ENCODE measurements at places on chromosomes 6 and 20.
A peak's percentile ranks its signal among the peaks of the same experiment; 100 is the strongest.

- DNase-seq = peak; percentile 47
Measured at GRCh38 chr6:19463250-19463649, 373.9 kb upstream of the ID4 start.

- DNase-seq = no peak
Measured at GRCh38 chr6:44481760-44482159, 94.3 kb downstream of the CDC5L start.

DNA sequence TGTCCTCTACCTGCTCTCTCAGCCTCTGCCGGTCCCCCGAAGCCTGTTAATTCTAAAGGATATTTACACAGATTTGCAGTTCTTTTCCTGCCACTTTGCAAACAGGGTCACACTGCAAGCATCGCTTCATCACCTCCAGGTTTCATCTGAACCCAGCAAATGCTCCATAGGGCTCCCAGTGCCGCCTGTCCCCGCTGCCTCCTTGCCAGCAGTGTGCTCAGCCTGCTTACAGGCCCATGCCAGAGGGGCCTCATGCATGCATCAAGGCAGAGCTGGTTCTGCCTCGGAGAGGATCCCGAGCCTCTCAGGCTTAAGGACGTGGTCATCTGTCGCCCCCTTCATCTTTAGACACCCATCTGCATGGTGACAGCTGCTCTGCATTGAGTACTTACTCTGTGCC, 10.5 kb downstream of the SIRPA start:
- DNase-seq = no peak

- peak; percentile 23 for DNase-seq
Measured at GRCh38 chr20:44001667-44002596, 87.3 kb downstream of the TOX2 start.

DNA sequence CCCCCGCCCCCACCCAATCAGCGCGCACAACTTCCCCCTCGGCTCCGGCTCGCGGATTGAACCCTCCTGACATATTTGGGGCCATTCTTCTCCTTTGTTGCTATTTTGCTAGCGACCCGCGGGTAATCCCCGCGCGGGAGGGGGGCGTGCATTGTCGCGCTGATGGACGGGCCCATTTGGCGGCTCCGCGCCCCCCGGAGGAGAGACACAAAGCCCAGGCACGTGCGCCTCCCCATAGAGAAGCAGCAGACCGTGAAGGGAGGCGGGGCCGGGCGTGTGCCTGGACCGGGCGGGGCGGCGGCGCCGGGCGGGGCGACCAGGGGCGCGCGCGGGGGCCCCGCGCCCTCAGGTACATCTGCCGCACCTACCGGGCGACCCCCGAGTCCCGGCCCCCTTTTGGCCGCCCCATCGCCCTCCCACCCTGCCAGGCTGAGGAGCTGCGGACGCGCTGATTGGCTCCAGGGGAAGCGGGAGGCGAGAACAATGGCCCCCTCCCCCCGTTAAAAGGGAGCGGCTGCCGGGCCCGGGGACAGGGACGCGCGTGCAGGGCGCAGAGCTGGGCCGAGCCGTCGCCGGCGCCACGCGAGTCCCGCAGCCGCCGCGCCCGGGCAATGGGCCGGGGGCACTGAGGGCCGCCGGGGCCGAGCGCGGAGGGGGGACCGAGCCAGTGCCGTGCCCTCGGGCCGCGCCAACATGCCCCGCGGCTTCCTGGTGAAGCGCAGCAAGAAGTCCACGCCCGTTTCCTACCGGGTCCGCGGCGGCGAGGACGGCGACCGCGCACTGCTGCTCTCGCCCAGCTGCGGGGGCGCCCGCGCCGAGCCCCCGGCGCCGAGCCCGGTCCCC, at the start of gene INSM1:
Gene INSM1 (plus strand): TSS at position 530 of the 843 bp plus-strand sequence. CDS start 164 bp downstream, at position 694.
- DNase-seq = peak; percentile 99

DNA sequence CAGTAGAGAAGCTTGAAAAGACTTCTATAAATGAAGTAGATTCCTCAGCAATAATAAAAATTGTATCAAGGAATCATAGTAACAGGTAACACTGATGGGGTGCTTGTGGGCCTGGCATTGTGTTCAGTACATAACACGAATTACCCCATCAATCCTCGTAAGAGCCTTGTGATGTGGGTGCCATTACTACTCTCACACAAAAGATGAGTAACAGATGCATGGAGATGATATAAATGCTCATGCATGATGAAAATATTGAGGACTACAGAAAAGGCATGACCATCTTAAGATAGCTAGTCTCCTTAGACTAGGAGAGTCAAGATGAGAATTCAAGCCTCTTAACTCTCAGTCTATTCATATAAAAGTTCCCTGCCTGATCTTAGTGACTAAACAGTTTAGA, 158.1 kb downstream of the KIF6 start:
- no peak for DNase-seq

DNA sequence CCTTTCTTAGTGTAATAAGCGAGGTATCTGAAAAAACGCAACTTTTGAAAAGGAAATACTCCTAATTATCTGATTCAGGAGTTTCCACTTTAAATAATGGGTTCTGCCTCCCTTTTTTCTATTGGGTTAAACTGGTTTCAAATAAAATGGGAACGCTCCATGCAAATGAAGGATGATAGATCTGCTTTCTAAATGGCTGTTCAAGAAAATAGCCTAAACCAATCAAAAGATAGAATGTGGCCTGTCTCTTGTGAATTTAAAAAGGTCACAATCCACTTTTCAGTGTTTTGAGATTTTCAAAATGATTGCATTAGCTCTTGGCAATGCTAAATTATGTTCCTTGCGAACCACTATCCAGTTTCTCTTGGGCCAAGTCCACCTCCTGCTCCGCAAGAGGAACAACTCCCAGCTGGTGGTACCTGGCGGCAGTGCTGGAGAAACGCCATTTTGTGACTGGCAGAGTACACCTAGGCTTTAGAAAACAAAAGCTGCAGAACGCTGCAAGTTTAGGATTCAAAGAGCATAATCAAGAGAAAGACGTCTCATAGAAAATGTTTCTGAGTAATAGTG, 56.7 kb downstream of the TRIM38 start:
- peak; percentile 72 for DNase-seq

DNA sequence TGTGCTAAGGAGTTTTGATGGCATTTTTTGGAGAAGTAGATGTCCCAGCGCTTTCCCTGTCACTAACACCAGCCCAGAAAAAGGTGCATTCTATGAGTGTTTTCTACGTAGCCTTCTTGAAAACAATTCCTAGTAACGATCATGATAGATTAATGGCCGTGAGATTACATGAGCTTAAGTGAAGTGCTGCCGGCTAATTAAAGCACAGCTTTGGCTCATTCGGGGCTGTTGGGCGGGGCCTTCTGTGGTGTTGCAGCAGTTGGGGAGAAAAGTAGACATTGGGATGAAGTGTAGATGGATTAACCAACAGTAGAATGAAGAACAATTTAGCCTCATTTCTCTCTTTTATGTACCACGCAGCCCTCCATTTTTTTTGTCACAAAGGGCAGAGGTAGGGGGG, 20.8 kb upstream of the TRAF3IP2 start:
- no peak for DNase-seq

- peak; percentile 90 for DNase-seq
Measured at GRCh38 chr6:44221291-44221960, 2.0 kb upstream of the SLC29A1 start.

- DNase-seq = no peak
Measured at GRCh38 chr6:18400831-18401446, 13.8 kb downstream of the RNF144B start.

DNA sequence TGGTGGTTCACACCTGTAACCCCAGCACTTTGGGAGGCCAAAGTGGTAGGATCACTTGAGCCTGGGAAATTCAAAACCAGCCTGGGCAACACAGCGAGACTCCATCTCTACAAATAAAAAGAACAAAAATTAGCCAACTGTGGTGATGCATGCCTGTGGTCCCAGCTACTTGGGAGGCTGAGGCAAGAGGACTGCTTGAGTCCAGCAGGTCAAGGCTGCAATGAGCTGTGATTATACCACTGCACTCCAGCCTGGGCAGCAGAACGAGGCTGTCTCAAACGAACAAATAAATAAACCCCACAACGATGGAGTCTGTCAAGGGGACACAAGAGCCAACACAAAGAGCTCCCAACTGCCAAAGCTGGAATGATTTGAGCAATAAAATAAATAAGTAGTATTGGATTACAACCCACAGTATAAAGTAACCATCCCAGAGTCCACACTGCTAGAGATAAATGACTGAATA, 13.5 kb downstream of the ZMYND8 start:
- DNase-seq = peak; percentile 84

GRCh38 chr20:47818996-47819609, 33.8 kb upstream of the SULF2 start:
- DNase-seq = no peak

DNA sequence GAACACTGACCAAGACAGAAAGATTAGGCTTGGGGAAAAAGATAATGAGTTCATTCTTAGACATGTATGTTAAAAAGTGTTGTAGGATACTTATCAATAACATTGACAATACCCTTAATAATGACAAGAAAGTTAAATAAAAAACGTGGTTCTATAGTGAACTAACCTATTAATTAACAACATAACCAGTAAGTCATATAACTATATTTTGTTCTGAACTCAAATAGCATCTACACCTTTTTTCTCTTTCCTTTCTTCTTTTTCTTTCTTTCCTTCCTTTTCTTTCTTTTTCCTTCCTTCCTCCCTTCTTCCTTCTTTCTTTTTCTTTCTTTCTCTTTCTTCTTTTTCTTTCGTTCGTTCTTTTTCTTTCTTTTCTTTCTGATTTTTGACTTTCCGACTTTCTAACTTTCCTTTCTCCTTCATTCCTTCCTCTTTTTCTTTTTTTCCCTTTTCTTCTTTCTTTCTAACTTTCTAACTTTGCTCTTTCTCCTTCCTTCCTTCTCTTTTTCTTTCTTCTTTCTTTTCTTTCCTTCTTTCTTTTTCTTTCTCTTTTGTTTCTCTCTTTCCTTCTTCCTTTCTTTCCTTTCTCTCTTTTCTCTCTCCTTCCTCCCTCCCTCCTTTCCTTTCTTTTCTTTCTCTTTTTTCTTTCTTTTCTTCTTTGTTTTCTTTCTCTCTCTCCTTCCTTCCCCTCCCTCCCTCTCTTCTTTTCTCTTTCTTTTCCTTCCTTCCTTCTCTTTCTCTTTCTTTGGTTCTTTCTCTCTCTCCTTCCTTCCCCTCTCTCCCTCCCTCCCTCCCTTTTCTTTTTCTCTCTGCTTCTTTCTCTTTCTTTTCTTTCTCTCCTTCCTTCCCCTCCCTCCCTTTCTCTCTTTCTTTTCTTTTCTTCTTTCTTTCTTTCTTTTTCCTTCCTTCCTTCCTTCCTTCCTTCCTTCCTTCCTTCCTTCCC, 24.6 kb downstream of the PRSS35 start:
- DNase-seq = no peak

- no peak for DNase-seq
Measured at GRCh38 chr6:14652536-14652935, 535.0 kb downstream of the CD83 start.

DNA sequence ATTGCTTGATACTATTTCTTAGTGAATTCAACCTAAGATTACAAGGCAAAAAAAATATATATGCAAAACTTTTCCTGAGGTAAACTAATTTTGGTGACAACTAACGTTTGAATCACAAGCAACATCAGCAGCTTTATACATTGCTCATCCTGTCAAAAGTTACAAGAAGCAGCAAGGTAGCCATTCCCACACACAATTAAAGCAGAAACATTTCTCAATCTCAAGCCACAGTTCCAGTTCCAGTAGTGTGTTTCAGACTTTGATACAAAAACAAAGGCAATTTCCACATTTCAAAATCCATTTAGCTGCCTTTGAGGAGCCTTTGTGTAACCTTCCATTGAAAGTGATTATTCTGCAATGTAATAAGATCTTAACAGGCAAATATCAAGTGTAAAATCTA, 191.0 kb downstream of the WDR27 start:
- DNase-seq = no peak

DNA sequence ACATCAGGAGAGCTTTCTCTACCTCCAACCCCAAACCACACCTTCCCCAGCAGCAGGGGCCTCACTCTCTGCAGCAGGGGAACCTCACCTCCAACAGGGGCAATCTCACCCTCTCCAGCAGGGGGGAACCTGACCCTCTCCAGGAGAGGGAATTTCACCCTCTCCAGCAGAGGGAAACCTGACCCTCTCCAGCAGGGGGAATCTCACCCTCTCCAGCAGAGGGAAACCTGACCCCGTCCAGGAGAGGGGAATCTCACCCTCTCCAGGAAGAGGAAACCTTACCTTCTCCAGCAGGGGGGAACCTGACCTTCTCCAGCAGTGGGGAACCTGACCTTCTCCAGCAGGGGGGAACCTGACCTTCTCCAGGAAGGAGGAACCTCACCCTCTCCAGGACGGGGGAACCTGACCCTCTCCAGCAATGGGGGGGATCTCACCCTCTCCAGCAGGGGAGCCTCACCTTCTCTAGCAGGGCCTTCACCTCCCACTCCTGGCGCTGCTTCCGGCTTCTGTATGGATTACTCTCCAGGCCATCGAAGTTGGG, 3.1 kb downstream of the B3GALT4 start:
- DNase-seq = peak; percentile 83

- no peak for DNase-seq
Measured at GRCh38 chr20:60950561-60950960, 301.5 kb upstream of the CDH4 start.

- no peak for DNase-seq
Measured at GRCh38 chr6:168605964-168606363, 165.0 kb downstream of the SMOC2 start.

GRCh38 chr6:167477688-167478087, 152.8 kb downstream of the TTLL2 start:
- no peak for DNase-seq

DNA sequence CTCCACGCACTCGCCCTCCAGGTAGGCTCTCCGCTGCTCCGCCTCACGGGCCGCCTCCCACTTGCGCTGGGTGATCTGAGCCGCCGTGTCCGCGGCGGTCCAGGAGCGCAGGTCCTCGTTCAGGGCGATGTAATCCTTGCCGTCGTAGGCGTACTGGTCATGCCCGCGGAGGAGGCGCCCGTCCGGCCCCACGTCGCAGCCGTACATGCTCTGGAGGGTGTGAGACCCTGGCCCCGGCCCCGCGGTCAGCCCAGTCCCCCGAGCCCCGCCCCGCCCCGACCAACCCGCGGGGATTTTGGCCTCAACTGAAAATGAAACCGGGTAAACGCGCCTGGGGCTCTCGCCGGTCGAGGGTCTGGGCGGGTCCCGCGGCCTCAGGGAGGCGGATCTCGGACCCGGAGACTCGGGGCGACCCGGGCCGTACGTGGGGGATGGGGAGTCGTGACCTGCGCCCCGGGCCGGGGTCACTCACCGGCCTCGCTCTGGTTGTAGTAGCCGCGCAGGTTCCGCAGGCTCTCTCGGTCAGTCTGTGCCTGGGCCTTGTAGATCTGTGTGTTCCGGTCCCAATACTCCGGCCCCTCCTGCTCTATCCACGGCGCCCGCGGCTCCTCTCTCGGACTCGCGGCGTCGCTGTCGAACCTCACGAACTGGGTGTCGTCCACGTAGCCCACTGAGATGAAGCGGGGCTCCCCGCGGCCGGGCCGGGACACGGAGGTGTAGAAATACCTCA, 598 bp downstream of the HLA-B start:
- DNase-seq = no peak

Data from NCI-H2029 (cell line).